NCI-H1436 treated with DMSO at 0.1 percent for 48 hours (cell line): ENCODE measurements at places on chromosomes 11 and 22.

DNA sequence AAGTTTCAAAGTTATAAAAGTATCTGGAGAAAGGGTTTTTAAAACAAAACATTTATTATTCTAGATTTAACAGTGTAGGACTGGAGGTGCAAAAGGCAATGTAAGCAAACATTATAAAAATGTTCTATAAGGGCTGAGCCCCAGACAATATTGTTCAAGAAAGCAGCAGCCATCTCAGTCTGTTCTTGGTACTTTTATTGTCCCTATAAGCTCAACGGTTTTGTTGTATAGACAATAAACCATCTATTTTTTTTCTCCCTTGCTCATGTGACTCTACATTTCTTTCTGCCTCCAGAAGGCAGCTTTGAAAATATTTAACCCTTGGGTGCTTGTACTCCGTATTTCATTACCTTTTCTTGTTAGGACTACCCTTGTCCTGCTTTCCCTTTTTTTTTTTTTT lies 25.2 kb upstream of the NXPE2 start:
- no peak for DNase-seq

DNA sequence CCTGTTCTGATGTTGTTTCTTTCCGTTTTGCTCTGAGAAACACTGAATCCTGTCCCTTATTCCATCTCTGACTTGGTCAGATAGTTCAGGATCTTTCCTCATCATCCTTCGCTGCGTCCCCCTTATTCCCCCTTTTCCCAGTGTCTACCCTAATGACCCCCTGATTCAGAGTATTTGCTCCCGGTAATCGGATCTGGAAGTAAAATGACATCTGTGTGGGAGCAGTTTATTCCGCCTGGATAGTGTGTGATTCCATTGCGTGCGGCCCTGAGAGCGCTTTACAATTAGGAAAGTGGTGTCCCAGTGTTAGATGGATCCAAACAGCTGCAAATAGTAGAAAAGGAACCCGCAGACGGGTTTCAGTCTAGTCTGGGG lies 606 bp downstream of the DRG1 start:
- DNase-seq: no peak

DNA sequence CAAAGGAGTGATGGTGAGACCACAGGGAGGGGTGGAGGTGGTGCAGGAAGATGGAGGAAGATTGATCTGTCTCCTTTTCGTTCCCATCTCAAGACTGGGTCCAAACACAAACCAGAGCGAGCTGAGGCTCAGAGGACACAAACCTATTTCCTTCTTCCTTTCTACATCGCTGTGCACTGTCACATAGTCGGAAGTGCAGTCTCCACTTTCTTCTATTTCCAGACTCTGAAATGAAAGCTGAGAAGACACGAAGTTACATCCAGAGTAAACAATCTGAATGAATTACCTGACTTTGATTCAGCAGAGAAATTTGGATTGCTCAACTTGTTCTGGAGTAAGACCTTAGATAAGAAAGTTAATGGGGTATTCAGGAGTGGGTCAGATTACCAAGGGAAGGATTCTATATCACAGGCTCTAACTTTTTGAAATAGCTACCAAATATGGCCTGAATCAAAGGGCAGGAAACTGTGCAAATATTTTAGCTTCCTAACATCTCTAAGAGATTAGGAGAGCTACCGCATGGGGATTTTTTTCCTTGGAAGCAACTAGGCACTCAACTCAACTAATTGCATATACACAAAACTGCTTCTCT lies 14.4 kb downstream of the OVCH2 start:
- no peak for DNase-seq

DNA sequence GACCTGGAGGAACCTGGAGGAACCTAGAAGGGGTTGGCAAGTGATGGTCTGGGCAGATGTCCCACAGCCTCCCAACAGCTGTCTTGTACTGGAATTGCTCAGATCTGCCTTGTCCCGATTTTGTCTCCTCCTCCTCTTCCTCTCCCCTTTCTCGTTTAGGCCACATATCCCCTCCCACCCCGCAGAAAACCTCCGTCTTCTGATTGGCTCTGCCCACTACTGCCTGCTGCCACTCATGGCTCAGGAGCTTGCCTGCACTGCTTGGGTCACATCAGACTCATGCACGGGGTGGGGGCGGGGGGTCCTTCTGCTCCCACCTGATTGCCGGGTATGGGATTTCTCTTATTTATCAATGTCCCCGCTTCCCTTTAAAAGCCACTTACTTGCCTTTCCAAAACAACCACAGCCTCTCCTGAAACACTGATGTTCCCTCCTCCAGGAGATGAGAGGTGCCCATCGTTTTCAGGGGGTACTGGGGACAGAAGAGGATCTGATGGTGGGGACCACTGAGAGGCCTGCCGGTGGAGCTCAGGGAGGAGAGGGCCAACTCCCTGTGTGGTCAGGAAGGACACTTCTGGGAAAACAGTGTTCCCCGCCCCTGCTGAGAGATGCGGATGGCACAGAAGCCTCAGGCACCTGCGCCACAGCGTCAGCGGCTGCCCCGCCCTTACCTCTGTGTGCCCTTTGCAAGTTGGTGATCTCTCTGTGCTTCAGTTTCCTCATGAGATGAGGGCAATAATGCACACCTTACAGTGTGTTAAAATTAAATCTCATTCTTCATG lies 14.7 kb downstream of the TOM1 start:
- no peak for DNase-seq

GRCh38 chr22:25447067-25447685 lies 117.3 kb upstream of the GRK3 start:
- DNase-seq: no peak

DNA sequence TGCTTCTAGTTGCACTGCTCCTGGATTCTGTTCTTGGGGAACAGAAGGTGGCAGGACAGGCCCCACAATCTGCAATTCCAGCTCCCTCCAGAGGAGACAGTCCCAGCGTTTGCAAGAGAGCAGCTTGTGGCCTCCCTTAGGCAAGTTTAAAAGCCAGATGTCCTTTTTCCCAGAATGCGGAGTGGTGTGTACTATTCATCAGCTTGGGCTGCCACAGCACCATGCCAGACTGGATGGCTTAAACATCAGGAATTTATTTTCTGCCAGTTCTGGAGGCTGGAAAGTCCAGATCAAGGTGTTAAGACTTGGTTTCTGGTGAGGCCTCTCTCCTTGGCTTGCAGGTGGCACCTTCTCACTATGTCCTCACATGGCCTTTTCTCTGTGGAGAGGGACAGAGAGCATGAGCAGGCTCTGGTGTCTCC lies 11.7 kb downstream of the MIAT start:
- no peak for DNase-seq

DNA sequence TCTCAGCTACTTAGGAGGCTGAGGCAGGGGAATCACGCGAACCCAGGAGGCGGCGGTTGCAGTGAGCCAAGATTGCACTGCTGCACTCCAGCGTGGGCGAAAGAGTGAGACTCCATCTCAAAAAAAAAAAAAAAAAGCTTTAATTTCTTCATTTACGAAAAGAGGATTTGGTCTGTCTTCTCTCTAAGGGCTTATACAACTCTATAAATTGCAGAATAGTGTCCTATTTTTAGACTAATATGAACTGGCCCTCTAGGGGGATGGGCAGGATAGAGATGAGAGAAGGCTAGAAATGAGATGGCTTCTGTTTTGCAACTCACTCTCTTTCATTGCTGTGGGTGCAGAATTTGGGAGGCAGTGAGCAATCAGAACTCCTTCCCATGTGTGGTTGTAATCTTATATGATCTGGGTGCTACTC lies 11.3 kb downstream of the MAML2 start:
- DNase-seq: no peak

DNA sequence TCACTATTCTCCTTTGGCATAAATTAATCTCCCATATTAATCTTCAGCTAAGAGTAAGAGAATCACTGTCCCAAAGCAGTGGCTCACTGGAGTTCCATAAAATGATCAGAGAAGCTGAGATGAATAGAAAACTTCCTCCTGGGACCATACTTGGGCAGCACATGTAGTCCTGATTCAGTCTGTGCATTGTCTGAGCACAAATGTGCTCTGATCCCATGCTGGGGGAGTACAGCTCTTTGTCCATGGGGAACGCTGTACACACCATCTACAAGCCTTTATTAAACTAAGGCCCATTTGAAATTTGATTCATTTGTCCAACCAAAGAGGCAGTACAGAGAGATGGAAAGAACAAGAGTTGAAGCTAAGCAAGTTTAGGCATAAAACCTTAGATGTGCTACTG lies 147.4 kb upstream of the PGR start:
- DNase-seq: no peak

DNA sequence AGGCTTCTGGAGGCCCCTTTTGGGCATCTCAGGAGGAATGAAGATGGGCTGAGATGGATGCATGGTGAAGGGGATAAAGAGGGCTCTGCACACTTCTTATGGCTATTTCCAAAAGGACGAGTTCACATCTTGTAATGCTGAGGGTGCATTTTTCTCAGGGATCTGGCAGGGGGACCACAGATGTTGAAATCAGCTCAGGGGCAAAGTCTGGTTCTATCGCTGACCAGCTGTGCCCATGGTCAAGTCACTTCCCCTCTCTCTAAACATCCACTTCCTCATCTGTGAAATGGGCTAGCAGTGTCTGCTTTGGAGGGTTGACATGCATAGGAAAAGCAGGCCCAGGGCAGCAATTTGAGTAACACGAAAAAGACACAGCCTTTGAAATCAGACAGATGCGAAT lies 26.5 kb downstream of the LHFPL7 start:
- no peak for DNase-seq

- no peak for DNase-seq
Measured at GRCh38 chr11:20844630-20845029, 175.2 kb downstream of the NELL1 start.

DNA sequence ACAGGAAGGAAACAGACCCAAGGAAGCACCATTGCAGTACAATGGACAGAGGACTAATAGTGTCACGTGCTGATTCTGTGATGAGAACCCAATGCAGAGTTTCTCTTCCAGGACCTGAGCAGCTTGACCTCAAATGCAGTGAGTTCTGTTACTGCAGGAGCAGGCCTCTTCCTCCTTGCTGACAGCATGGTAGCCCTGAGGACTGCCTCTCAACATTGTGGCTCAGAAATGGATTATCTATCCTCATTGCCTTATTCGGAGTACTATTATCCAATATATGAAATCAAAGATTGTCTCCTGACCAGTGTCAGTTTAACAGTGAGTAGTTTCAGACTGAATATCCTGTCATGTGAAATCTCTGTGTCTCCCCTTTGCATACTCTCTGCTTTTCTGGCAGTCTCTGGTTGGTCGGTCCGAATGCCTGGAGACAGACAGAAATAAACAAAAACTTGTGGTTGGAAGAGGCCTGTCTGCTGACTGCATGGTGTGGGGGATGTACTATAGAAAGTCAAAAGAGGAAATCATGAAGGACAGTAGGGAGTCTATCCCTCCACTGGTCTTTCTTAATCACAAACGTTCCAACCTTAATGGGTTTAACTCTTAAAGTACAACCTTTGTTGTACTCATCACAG lies 6.9 kb upstream of the MS4A14 start:
- no peak for DNase-seq

- no peak for DNase-seq
Measured at GRCh38 chr11:44761551-44761961, 34.8 kb downstream of the TSPAN18 start.

- no peak for DNase-seq
Measured at GRCh38 chr11:47268448-47269001, 1.4 kb upstream of the MADD start.

GRCh38 chr11:72592698-72593495 lies 81.3 kb downstream of the PDE2A start:
- no peak for DNase-seq

DNA sequence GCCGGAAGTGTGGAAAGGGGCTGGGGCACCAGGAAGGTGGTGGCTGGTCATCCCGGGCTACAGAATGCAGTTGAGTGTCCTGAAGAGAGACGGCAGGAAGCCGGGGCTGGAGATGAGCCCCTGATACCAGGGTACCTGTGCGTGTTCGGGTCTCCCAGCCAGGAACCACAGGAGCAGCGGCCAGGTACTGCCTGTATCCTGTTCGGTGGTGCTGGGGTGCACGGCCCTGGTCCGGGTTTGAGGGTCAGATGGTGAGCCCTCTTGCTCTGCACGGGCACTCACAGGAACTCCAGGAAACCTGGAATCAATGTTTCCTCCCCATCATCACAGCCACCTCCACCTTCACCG lies 253.1 kb upstream of the B3GAT1 start:
- DNase-seq: no peak

DNA sequence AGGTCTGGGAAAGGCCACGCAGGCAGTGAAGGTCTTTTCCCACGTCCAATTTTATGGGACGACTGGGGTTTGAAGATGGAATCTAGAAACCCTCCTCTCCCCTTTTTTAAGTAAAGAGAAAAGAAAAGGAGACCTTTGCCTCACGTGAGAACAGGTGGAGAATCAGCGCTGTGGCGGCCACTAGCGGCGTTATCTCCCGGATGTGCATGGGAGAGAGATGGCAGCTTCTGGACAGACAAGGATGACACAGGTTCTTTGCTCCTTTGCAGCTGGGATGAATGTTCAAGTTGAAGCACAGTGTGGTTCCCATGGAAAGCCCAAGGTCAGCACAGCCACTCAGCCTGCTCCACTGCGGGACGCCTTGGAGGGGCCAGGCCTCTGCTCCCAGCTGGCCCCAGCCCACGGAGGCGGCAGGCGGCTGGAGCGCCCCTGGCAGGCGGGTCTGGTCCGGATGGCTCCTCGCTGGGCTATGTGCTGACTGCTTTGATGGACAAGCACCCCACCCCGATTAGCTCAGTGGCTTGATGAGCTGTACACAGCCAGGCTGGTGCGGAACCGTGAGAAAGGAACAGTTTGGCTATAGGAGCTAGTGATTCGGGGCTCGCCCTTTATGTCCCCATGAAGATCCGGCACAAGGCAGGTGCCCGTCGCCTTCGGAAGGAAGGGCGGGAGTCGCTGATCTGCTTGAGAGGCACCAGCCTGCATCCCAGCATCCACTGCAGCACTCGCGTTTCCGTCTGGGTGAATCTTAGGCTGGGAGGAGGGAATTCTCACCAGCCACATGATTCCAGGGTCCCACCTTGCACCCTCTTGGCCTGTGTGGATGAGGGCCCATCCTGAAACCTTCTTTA lies 14.5 kb upstream of the BID start:
- no peak for DNase-seq

DNA sequence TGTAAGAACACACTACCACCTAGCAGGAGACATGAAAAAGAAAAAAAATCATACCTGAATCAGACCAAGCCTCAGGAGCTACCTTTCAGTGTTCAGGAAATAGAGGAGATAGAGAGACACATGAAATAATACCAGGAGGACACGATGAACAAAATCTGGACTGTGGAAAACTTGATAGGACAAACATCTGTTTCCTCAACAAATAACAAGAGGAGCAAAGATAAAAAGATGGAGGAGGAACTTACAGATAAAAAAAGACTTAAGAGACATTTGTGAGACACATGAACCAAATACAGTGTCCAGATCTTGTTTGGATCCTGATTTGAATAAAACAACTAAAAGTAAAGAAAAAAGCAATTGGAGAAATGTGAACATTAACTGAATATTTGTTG lies 12.4 kb upstream of the KCNE3 start:
- DNase-seq: no peak

DNA sequence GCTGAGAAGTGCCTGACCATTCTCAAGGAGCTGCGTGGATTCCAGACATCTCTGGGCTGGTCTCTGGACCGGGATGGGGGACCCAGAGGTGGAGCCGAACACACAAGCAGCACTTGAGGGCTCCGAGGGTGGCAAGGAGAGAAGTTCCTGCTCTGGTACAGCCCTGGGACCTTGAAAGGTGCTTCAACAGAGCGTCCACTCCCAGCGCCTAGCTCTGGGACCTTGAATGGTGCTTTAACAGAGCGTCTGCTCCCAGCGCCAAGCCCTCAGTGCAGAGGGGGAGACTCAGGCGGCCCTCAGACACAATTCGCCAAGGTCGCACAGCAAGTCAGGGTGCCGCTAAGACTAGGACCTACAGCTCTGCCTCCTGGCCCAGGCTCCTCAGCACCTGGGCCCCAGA lies 10.6 kb upstream of the NPAS4 start:
- no peak for DNase-seq
